Activated CD4-positive, alpha-beta T cell treated with anti-CD3 and anti-CD28 coated beads, Interleukin-2, amount 50 U/mL, for 4 hours (primary cell): ENCODE measurements at places on chromosomes 3 and 15.

DNA sequence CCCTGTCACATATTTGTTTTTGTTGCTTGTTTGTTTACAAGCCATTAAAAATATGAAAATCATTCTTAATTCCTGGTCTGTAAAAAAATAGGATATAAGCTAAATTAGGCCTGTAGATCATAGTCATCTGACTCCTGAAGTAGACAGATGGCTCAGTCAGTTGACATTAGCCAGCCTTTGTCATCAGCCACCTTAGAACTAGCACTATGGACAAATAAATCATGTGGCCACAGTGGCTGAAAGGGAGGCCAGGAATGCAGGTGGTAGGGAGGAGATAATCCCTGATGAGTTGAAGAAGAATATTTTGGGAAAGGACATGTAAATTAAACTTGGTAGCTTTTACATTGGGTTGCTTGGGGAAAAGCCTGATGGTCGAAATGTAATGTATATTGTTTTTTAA lies 1544.9 kb downstream of the SI start:
- no peak for DNase-seq

- no peak for DNase-seq
These were observed 159.0 kb upstream of the CTNNB1 start for GRCh38 chr3:41040256-41040655.

DNA sequence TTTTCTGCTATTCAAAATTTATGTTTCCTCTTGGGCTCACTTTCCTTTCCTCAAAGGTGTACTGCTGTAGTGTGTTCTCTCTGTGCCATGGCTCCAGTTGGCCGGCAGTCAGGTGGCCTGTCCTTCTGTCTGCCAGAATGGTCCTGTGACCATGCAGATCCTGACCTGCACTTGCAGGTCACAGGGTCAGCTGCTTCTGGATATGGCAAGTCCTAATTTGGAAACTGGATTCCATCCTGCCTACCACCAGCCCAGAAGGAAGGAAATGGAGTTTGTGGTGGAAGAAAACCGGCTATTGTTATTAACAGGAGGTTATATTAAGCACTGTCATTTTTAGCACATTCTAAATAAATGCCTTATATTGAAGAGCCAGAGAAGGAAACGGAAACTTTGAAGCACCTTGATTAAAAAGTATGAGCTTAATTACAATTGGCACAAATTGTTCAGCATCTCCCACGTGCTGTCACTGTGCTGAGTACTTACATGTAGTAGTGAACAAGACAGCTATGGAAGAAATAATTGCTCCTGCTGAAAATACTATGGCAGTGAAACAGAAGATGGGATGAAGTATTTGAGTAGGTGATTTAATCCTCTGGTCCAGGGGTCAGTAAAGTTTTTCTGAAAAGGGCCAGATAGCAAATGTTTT lies 362.8 kb downstream of the PTPRG start:
- DNase-seq: no peak

DNA sequence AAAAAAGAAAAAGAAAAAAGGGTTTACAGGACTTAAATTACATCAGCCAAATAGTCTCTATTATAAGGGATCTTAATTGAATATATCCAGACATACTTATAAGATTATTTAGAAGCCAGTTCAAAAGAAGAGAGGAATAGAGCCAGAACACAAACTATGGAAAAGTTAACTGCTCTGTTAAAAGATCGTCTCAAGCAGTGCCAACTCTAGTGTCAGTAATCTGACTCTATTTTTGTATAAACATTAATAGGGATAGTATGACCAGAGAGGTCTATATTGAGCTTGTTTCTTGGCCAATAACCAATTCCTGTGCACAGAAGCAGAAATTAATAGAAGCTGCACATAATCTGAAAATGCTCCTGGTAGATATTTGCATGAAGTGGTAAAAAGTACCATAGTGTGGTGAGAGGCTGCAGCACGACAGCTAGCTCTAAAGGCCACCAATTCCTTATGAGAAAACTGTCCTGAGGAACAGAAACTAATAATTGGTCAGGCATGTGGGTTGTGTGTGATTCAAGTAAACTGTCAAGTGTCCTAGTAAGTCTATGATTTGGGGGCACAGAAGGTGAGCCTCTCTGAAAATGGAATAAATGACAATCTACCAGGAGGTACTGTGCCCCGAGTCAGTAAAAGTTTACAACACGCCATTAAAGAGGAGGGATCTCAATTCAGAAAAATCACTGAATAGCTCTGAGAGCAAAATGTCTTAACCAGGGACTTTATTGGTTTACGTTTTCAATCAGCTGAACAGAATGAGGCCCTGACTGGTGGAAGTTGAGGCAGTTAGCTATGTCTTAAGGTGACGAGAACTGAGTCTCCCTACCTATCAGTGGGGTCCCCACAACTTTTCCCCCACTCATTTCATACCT lies 51.5 kb upstream of the NANOGP8 start:
- DNase-seq: no peak
